ENCODE measurements at places on chromosomes 6 and 20. TPM values are rescaled to one million over a fixed set of nuclear protein-coding genes. Genes with fewer than 3 reads are reported as not detected.
A peak's percentile ranks its signal among the peaks of the same experiment; 100 is the strongest.

The FAM184A gene
- total RNA-seq = 12.1 TPM

The RIPOR3 gene
- total RNA-seq = 4.5 TPM

The HTR1E gene
- total RNA-seq = not detected

The MEP1A gene
- total RNA-seq = not detected

The DUSP15 gene
- total RNA-seq = 1.0 TPM

The TOX2 gene
- total RNA-seq = 3.4 TPM

The ADTRP gene
- total RNA-seq = 0.45 TPM

DNA sequence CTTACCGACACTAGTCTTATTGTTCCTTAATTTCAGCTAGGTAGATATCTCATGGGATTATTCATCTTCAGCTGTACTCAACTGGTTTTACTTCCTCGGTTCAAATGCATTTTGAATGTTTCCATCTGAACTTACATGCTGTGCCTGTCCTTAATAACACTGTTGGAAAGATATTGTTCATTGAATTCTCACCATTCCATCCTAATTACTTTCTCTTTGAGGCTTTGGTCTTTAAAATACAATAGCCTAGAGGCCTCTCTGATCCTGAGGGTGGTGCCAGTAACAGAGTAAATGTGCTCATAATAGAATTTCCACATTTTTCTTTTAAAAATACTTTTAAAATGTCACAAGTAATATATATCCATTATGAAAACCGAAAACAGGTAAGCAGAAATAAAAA, 54.0 kb downstream of the IL20RA start:
- H3K27ac ChIP-seq = no peak overlapping the region
- H3K4me3 ChIP-seq = peak overlapping the region; percentile 68
- H3K27me3 ChIP-seq = no peaks in the 10 kb centered on the region
- H3K36me3 ChIP-seq = no peaks in the 10 kb centered on the region

GRCh38 chr6:87658516-87658915, 43.5 kb downstream of the AKIRIN2 start:
- DNase-seq = no peak
- no peaks in the 10 kb centered on the region for H3K27me3 ChIP-seq
- H3K27ac ChIP-seq = no peak overlapping the region
- H3K4me3 ChIP-seq = no peak overlapping the region
- H3K4me1 ChIP-seq = no peaks in the 10 kb centered on the region
- H3K36me3 ChIP-seq = peaks cover 36% of the 10 kb centered on the region

DNA sequence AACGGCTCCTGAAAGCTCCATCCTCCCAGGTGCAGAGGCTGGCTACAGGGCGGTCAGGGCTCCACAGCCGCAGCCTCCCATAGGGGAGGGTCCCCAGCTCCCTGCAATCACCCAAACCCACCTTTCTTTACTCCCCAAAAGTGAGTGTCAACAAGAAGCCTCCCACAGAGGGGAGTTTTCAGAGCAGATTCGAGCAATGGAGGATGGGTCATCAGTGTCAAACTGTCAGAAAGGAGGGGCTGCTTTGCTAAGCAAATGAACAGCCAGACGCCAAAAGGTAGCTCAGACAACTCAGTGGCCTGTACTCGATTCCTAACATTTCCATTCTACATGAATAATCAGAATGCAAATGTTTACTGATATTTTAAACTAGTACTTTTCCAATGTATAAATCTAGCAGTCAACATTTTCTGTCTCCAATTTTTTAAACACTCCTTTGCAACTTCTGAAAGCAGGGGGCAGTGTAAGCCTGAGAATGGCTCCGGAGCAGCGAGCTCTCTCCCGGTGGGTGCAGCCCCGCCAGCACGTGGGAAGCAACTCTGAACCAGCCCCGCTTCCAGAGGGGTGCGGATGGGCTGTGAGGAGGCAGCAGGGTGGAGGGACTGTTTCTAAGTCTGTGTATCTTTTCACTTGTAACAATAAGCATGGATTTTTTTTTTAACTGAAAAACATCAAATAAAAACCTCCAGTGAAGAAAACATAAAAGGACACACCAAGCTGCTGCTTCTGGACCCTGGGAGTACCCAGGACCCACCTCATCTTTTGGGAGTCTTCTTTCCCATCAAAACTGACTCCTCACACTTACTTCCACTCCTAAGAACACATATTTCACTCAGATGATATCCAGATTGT, 54.9 kb downstream of the TAF4 start:
- H3K36me3 ChIP-seq = peaks cover 34% of the 10 kb centered on the region
- no peak overlapping the region for H3K4me3 ChIP-seq
- H3K27me3 ChIP-seq = no peaks in the 10 kb centered on the region
- H3K4me1 ChIP-seq = no peaks in the 10 kb centered on the region
- DNase-seq = peak; percentile 70
- H3K27ac ChIP-seq = no peak overlapping the region

DNA sequence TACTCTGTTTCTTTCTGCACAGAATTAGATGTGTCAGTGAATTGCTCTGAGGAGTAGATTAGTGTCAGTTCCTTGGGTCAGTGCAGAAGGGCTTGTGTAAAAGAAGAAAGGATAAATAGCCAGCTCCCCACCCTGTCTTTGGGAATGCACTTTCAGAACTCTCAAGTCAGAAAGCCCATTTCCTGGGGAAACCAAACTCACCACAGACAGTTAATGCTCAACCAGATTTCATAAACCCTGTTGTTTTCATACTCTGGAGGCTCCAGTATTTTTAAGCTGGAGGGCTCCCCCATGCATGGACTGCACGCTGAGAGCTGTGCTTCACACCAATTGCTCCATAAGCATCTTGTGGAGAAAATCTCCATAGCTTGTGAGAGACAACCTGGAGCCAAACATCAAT, 449.7 kb downstream of the CDH26 start:
- no peak overlapping the region for H3K27ac ChIP-seq
- H3K4me1 ChIP-seq = no peaks in the 10 kb centered on the region
- H3K27me3 ChIP-seq = peaks cover 1% of the 10 kb centered on the region
- no peak overlapping the region for H3K4me3 ChIP-seq
- H3K36me3 ChIP-seq = no peaks in the 10 kb centered on the region
- no peak for DNase-seq

DNA sequence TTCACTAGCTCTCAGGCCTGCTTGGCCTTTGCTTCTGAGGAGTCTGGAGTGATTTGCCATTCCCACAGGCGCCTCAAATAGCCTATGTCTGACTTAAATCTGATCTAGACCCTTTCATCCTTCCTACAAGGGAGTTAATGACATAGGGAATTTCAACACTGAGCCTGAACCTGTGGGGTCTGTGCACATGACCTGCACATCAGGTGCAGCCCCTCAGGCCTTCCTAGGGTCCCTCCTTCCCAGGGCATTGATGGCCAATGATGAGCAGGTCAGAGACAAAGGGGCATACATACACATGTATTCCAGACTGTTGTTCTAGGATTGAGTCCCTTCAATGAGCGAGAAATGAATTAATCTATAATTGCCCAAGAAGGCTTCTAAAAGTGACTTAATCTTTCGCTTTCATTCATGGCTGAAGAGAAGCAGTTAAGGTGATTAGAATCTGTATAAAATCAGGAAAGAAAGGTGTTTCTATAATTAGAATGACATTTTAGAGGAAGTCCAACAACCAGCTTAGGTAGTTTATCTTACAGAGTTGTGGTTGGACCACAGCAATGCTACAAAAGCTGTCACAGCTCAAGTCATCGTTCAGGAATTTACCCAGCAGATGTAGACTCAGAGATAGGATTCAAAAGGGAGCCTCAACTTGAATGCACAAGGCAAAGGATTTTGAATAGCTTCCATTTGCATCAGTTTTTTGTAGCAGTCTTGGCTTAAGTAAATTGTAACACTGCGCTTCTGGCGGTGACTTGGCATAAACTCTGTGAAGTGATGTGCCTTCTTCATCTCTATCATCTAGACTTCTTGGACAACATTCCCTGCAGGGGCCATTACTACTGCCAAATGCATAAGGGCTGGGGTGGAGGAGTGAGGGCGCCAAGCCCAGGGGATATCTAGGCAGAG, 27.0 kb upstream of the TBC1D7 start:
- peaks cover 17% of the 10 kb centered on the region for H3K4me1 ChIP-seq
- H3K27me3 ChIP-seq = no peaks in the 10 kb centered on the region
- H3K36me3 ChIP-seq = no peaks in the 10 kb centered on the region
- no peak for DNase-seq
- no peak overlapping the region for H3K27ac ChIP-seq

DNA sequence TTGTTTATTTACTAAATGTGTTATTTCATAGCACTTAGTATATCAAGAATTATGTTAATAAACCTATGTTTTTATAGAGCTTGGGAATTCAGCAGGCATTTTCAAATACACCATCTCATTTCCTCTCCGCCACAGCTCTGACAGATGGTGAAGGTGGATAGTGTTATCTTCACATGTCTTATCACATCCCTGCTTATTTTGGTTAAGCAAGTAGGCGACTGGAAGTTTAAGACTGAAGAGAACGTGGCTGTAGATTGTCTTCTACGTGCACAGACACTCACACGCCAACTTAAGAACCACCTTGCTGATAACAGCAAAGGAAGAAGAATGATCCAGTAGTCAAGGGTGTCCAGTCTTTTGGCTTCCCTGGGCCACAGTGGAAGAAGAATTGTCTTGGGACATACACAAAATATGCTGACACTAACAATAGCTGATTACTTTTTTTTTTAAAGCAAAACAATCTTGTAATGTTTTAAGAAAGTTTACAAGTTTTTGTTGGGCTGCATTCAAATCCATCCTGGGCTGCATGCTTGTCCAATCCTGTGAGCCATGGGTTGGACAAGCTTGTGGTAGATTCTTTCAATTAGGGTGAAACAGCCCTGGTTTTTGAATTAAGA, 43.3 kb upstream of the SCGN start:
- H3K27me3 ChIP-seq = no peaks in the 10 kb centered on the region
- no peak overlapping the region for H3K27ac ChIP-seq
- no peak for DNase-seq
- H3K4me1 ChIP-seq = no peaks in the 10 kb centered on the region

GRCh38 chr6:146543940-146544615, 445 bp downstream of the RAB32 start:
- DNase-seq = no peak
- peak overlapping the region; percentile 56 for H3K4me3 ChIP-seq
- no peaks in the 10 kb centered on the region for H3K27me3 ChIP-seq
- no peak overlapping the region for H3K27ac ChIP-seq
- 0 out of 2 replicates have a peak, but pooled peaks cover 1% of the 10 kb centered on the region for H3K4me1 ChIP-seq
- no peaks in the 10 kb centered on the region for H3K36me3 ChIP-seq

DNA sequence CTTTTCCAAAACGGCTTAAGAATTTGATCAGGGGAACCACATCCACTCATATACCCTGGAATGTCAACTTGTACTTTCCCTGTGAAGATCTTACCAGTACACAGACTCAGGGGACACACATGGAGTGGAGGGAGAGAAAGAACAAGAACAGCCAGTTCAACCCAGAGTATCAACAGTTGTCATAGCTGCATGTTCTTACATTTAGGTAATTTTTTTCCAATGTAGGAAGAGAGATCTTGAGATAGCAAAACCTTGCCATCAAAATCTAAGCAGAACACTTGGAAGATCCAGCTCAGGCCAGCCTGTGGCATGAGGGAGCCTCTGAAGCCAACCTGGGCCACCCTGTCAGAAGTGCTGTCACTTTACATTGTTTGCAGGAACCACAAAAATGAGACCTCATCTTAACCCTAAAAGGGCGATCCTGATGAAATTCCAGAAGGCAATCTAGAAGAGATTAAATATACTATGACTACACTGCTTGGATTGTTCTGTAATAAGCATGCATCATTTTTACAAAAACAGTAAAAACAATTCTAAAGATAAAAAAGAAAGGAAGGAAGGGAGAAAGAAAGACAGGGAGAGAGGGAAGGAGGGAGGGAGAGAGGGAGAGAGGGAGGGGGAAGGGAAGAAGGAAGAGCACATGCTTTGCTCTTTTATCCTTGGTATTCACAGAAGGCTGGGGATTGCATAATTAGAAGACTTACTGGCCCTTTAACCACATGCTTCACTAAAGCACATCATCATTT, 124.7 kb upstream of the TCF21 start:
- no peaks in the 10 kb centered on the region for H3K4me1 ChIP-seq
- no peak for DNase-seq
- no peaks in the 10 kb centered on the region for H3K36me3 ChIP-seq
- no peak overlapping the region for H3K27ac ChIP-seq

DNA sequence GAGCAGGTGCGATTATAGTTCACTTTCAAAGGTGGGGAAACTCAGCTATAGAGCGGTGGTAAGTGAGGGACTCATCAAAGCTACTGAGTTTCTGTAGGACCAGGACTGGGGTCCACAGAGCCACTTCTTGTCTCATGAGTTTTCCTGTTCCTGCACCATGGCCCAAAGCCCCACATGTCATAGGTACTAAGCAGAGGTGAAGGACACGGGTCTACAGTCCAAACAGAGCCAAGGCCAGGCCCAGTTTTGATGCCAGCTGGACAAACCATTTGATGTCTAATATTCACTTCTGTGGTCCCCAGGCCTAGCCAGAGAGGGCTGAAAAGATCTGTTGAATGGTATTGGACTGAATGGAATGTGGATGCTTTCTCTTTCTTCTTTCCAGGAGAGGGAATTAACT, 11.0 kb downstream of the BPIFB6 start:
- no peaks in the 10 kb centered on the region for H3K4me1 ChIP-seq
- H3K27ac ChIP-seq = no peak overlapping the region
- H3K36me3 ChIP-seq = no peaks in the 10 kb centered on the region
- DNase-seq = no peak
- no peak overlapping the region for H3K4me3 ChIP-seq

- H3K4me3 ChIP-seq = no peak overlapping the region
- no peaks in the 10 kb centered on the region for H3K36me3 ChIP-seq
- H3K27me3 ChIP-seq = no peaks in the 10 kb centered on the region
- no peak overlapping the region for H3K27ac ChIP-seq
- H3K4me1 ChIP-seq = no peaks in the 10 kb centered on the region
These were observed 62.9 kb upstream of the PLEKHG1 start for GRCh38 chr6:150536835-150537234.

GRCh38 chr6:45185403-45186251, 142.5 kb upstream of the RUNX2 start:
- no peak overlapping the region for H3K4me3 ChIP-seq
- peaks cover 5% of the 10 kb centered on the region for H3K4me1 ChIP-seq
- no peaks in the 10 kb centered on the region for H3K36me3 ChIP-seq
- H3K27ac ChIP-seq = no peak overlapping the region

GRCh38 chr6:106197441-106197840, 111.3 kb downstream of the PRDM1 start:
- H3K27ac ChIP-seq = no peak overlapping the region
- peaks cover 2% of the 10 kb centered on the region for H3K4me1 ChIP-seq
- no peak for DNase-seq
- H3K27me3 ChIP-seq = no peaks in the 10 kb centered on the region
- H3K36me3 ChIP-seq = no peaks in the 10 kb centered on the region

- no peak overlapping the region for H3K4me3 ChIP-seq
- no peaks in the 10 kb centered on the region for H3K27me3 ChIP-seq
- no peaks in the 10 kb centered on the region for H3K36me3 ChIP-seq
- no peak for DNase-seq
These were observed 124.3 kb downstream of the MYLK4 start for GRCh38 chr6:2626401-2626800.
